ENCODE measurements at places on chromosomes 3 and 15.

DNA sequence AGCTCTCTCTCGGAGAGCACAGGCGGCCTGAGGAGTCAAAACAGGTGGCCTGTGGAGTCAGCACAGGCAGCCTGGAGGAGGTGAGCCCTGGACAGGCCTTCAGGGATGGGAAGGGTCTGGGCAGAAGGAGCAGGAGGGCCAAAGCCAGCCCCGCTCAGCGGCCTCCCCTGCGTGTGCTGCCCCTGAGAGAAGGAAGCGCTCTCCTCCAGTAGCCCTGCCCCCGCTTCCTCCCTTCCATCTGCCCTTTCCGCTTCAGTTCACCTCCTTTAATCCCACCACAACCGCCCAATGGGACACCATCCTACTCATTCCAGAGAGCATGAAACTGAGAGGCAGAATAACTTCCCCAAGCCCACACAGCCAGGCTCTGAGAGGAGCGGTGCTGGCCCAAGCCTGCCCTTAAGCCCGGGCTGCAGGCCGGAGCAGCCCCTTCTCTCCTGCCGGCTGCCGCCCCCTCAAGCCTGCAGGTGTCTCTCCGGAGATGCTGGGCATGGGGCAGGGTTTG lies 3.2 kb upstream of the NR2E3 start:
- DNase-seq: no peak

DNA sequence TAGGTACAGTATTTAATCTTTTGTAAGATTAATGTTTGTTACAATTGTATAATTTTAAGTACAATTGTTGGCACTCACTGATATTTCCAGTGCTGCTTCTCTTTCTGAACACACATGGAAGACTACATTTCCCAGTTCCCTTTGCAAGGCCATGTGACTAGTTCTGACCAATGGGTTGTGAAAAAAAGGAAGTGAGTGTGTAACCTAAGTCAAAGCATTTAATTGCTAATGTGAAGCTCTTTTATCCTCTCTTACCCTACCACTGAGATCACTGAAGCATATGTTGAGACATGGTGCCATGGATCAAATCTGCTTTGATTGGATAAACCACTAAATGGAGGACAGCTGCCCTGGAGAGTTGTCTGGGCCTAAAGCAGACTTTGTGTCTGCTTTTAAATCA lies 83.9 kb upstream of the PLXND1 start:
- peak; percentile 61 for DNase-seq

DNA sequence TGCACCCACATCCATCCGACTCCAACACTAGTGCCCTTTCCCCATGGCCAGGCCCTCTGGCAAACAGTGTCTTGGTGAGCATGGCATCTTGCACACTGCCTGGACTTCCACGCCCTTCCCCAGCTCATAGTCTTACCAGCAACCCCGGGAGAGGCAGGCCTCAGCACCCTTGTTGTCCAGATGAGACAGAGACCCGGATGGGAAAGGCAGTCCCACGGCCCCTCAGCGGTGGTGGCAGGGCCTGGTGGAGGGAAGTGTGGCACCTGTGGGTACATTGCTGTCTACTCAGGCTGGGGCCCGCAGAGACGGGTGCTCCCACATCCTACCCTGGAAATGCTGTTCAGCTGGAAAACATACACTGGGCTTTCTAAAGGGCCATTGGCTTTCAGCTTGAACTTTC lies 28.4 kb downstream of the HDAC11 start:
- no peak for DNase-seq

DNA sequence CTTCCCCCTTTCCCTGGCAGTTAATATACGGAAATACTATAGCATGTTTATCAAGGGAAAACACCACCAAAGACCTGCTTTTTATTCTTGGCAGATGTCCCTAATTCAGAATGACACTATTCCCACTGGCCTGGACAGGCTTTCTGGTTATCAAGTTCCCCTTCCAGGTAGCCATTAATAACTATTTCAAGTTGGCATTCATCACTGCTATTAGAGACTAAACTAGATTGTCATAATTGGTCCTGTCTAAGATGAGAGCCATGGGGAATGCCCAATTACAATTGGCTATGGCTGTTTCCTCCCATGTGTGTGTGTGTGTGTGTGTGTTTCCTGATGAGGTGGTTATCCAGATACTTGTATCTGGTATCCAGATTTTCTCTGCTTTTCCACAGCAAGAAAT lies 608.1 kb downstream of the SQOR start:
- DNase-seq: no peak

DNA sequence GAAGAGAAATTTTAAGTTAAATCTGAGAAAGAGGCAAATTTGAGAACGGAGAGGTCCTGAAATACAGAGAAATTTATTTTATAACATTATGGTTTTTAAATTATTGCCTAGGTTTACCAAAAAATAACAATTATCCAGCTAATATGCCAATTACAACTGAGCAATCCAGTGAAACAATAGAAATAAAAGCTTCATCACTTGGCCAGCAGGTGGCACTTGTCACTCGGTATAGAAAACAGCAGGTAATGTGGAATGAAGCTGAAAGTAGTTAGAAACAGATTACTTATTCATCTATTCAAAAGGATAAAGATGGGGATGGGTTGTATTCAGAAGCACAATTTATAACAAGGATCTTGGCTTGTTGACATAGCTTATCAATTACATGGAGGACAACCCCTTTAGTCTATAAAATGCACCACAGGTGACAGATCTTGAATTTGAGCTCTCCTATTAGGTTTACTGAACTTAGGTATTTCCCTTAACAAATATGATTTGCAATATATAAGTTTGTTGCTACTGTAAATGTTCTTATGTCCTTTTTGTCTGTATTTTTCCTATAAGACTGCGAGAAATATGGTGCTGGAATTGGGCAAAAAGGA lies 70.1 kb upstream of the GUCA1C start:
- peak; percentile 58 for DNase-seq

DNA sequence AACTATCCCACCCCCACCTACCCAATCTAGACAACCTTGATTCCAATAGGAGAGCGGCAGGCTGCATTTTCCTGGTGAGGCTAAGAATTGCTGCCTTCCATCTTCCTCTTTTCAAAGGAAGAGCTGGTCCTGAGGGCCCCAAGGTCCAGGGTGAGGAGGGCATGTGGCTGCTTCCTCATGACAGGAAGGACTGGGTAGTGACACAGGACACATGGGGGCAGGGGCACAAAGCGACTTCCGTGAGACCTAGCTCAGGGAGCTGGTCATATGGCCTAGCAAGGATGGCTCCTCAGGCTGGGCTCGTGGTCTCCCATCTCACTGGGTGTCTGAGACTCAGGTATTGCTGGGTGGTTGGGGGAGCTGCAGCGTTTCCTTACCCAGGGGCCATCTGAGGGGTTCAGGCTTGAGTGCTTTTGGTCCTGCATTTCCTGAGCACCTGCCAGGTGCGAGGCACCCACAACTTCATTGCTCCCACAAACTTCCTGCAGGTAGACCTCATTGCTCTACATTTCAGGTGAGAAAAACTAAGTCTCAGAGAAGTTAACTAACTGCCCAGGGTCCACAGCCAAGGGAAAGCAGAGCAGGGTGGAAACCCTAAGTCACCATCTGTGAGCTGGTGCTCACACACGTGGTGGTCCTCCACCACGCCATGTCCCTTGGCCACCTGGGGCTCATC lies 160.0 kb upstream of the TLE3 start:
- no peak for DNase-seq

DNA sequence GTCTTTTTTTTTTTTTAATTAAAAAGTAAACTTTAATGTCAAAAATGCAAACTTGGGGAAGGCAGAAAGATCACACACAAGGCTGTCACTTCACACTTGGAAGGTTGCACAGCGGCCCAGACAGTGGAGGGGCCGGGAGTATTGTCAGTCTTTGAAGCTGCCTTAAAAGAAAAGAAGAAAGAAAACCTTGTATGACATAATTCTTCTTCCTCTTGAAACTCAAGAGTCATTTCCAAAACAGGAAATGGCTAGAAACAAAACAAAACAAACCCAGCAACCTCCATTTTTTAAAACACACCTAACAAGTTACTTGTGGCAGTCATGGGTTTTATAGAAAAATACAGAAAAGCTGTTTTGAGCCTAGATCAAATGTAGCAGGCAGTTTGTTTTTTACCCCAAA lies 68.1 kb upstream of the MAGI1 start:
- DNase-seq: no peak

DNA sequence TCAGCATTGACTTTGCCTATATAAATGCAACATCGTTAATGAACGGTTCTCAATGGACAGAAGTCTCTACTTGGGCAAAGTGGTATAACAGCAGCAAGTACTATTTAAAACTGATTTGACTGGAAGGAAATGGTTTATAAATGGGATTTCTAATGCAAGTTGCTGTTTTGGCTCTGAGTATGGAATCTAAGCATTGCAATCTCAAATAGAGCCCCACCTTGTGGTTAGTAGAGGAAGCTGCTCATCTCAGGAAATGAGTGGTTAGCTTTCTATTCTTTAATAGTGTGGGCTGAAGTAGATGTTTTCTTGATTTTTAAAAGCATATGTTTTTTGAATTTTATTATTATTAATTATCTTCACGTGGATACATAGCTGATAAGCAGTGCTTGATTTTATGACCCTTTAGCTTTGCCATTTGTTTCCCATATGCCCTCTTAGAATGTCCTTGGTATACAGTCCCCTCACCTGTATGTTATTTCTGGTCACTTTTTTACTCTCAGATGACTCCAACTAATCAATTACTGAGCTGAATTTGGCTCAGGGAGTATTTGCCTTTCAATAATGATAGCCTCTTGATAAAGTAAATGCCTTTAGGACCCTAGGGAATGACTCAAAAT lies 67.1 kb downstream of the OXSM start:
- peak; percentile 68 for DNase-seq

All from PC-3 (cell line).